ENCODE measurements at places on chromosomes 6 and 20.

DNA sequence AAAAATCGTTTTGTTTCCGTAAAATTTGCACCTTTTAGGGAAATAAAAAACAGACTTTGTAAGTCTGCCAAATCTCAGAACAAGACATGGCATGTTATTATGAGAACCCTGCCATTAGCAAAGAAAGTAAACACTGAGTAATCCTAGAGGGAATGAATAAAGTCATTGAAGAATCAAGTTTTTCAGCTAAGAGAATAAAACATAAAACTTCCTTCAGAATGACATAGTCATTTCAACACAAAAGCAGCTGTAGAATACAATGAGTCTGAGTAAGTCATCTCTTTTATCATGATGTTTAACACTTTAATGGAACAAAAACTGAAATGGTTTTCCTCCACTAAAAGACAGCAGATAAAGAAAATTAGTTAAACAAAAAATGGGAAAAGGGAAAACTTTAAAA is 10.3 kb upstream of the DST start:
- no peak for DNase-seq

- DNase-seq: no peak
These were observed 16.7 kb downstream of the HMGN4 start for GRCh38 chr6:26554697-26555504.

GRCh38 chr6:118403036-118403435 is 145.1 kb upstream of the PLN start:
- no peak for DNase-seq

DNA sequence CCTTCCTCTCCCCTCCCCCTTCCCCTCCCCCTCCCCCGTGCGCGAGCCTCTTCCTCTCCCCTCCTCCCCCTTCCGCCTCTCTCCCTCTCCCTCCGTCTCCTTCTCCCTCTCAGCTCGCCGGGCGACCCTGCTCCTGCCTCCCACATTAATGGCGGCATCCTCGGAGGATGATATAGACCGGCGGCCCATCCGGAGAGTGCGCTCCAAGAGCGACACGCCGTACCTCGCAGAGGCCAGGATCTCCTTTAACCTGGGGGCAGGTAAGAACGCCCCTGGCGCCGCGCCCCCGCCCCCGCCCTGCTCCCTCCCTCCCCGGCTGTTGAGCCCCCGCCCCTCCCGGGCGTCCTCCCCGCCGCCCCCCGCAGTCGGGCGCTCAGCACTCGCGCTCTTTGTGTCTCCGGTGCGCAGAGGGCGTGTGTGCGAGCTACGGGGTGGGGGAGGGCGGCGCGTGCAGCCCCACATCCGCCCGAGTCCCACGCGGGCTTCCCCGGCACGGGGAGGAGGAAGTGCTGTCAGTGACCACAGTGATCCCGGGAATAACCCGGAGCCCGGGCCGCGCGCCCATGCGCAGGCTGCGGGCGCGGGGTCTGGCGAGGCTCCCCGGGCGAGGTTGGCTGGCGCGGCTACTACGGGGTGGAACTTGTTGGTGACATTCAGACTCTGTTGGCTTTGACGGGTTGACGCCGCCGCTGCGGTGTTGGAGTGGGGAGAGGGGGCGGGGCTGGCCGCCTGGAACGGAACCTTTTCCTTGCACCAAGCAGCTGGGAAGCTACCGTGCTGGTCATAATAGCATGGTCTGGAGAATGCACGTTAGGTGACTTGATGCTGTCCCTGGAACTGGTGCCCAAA is 33.2 kb downstream of the PHACTR1 start:
- no peak for DNase-seq

- no peak for DNase-seq
These were observed 75.2 kb downstream of the KIF6 start for GRCh38 chr6:39649996-39650395.

GRCh38 chr6:125962900-125963497 is 6.4 kb downstream of the HINT3 start:
- DNase-seq: no peak

DNA sequence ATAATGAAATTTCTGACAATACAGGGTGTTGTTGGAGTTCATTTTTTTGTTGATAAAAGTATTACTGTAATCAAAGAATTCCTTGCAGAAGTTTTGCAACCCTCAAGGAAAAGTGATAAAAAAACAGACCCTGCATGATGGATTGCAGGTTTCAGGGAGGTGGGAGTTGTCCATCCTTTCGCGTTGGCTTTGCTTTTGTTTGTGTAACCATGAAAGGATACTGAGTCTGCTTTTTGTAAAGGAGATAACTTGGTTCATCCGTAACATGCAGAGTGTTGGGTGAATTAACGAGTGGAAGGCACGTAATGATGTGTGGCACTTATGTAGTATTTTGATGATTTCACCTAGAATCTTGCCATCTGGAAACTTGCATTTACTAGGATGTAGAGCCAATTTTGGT is 23.6 kb downstream of the FOXO3 start:
- DNase-seq: no peak

- no peak for DNase-seq
These were observed 774.5 kb downstream of the DHX35 start for GRCh38 chr20:39736434-39737327.

DNA sequence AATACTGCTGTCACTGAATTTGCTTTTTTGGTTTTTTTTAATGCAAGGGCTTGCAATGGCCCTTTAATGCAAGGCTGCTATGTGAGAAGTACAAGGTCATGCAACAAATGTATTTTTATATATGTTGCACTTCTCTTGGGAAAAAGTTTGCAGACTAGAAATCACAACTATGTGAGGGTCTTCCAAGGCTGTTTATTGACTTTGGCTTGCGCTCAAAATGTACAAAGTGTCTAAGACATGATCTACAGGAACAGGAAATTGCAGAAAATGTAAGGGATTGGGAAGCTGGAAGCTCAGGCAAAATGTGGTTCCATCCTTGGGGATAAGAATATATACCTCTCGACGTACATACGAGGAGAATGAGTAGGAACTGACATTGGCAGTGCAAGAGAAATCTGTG is 92.2 kb upstream of the F13A1 start:
- no peak for DNase-seq

DNA sequence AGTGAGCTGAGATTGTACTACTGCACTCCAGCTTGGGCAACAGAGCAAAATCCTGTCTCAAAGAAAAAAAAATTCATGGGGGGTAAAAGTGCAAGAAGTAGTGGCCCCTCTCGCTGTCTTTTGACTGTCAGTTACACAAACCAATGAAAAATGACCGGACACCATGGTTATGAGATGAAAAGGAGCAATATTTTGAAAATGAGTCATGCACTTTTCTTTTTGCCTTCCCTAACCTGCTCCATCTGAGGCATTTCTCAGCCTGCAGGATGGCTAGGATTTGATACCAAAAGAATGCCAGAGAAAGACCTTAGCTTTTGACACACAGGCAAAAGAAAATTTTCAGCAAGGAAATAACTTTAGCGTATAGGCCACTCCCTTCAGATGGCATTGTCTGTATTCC is 181.7 kb upstream of the ARID1B start:
- no peak for DNase-seq

Data from activated CD8-positive, alpha-beta memory T cell treated with anti-CD3 and anti-CD28 coated beads for 1 hour (primary cell).